NCI-H774 (cell line): ENCODE measurements at places on chromosomes 2 and 18.

DNA sequence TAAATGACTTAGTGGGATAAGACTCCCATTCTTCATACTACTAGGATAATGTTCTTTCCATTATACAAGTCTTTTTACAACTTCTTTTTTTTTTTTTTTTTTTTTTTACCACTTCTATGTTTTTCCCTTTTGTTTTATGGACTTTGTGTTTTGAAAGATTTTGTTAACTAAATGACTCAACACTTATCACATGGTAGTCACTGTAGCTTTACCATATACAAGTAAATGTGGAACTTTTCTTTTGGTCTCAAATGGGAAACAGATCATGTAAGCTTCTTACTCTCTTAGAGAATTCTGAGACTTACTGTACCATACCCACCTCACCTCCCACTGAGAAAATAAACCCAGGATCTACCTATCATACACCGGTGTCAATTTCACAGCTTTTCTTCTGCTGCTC lies 590.3 kb upstream of the CDH2 start:
- DNase-seq, result no peak

DNA sequence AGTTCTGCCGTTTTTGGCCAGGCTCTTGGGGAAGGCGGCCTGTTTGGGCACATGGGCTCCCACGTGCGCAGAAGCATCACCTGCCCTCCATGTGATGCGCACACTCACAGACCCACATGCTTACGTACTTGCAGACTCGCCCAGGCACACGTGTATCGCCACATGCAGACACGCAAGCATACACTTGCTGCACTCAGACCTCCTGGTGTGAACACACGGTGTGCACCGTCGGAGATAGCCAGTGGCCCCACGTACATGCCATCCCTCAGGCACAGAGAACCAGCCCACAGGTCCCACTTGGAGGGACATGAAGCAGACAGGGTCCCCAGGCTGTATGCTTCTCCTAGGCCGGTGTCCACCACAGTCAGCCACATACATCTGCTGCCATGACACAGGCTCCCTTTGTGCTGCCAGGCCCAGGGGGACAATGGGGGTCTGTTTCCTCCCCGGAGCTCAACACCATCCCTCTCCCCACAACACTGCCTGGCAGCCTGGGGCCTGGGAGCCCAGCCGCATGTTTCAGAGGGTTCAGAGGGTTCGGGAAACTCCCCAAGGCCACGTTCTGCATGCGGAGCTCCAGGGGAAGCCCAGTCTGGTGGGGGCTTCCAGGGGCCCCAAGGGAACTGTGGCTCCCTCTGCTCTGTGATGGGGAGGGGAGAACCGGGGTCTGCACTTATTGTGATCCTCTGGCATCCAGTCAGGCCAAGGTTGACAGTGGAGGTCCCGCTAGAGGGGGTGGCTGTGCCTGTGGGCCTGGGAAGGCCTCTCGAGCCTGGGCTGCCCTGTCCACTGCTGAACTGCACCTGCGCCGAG lies 208.1 kb upstream of the HAAO start:
- no peak for DNase-seq

DNA sequence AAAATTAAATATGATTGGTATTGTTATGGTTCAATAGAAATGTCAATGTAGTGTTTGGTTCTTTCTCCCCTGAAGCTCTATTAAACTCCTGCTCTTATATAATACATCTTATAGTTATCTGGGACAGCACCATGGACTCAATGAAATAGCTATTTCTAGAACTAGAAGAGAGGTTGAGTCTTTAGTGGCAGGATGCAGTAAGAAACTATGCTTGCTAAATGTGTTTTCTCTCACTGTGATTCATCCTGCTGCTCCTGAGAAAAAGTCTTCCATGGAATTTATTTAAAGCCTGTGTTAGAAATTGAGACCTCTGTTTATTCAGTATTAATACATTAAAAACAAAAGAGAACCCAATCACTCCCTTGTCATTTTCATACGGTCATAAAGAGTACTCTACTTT lies 61.5 kb downstream of the G6PC2 start:
- DNase-seq, result no peak

GRCh38 chr2:55140316-55141219 lies 90.3 kb upstream of the RTN4 start:
- no peak for DNase-seq

DNA sequence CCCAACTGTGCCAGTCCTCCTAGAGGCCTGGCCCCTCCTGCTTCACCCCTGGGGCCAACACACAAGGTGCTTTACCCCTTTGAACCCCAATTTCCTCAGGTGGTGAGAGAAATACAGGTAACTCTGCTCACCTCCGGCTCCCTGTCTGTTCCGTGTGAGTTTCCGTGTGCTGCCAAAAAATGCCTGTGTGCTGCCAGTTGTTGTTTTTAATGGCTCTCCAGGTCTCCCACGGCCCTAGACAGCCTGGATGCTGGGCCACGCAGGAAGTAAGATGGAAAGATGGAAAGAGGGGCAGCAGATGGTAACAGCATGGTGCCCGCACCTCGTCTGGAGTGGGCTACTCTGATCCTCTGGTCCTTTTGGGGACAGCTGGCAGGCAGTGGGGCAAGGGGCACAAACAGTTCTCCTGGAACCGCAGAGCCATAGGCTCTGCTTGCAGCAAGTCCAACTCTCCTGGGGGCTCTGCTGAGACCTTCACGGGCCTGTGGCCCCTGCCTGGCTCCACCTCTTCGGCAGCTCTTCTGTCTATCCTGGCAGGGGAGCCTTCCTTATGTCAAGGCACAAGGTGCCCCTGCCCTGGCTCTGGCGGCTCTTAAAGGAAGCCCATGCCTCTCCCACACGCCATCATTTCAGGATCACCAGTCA lies 4.3 kb upstream of the ARHGEF4 start:
- no peak for DNase-seq

DNA sequence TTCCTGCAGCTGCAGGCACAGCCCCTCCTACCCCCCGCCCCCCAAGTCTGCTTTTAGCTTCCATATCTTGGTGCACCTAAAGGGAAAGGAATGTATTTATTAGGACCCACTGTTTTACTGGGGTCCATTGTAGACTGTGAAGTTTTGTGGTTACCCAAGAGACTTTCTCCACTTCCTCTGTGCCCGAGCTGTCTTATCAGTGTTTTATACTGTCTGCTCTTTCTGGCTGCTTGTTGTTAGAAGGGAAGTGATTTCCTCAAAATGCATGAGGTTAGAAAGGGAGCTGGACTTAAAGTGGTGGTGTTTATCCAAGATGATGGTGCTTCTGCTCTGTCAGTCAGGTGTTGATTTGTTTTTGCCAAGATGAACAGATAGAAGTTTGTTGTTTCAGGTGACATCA lies 85.0 kb downstream of the PTH2R start:
- DNase-seq, result no peak

DNA sequence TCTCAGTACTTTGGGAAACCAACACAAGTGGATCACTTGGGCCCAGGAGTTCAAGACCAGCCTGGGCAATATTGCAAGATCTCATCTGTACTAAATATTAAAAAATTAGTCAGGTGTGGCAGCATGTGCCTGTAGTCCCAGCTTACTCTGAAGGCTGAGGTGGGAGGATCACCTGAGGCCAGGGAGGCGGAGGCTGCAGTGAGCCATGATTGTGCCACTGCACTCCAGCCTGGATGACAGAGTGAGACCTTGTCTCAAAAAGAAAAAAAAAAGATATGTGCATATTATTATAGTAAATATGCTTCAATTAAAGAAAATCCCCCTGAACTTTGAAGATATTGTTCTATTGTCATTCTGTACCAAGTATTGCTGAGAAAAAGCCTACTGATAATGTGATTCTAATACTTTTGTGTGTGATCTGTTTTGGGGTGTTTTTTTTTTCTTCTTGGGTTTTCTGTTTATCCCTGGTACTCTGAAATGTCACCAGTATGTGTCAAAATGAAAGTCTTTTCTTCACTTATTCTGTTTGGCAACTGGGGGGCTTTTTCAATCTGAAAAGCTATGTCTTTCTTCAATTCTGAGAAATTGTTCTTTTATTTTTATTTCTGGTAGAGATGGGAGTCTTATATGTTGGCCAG lies 13.2 kb downstream of the NEURL3 start:
- DNase-seq, result no peak

- no peak for DNase-seq
These were observed 73.1 kb upstream of the IL1R1 start for GRCh38 chr2:102069311-102069974.

GRCh38 chr2:62101886-62102285 lies 94.0 kb upstream of the B3GNT2 start:
- no peak for DNase-seq

DNA sequence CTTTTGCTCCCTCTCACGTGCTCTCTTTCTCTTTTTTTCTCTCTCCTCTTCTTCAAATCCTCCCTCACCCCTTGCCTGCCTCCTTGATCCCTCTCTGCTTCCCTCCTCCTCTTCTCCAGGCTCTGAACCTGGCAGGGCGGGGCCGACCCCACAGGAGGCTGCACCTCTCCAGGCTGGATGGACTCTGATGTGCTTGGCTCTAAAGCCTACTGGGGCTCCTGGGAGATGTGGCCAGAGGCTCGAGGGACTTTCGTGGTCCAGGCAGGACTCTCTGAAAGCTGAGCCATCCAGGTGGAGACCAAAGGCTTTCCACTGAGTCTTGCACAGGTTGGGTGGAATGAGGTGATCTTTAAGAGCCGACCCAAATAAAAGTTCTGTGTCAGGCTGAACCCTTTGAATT lies 25.4 kb downstream of the DYSF start:
- DNase-seq, result no peak

- no peak for DNase-seq
These were observed 16.2 kb upstream of the STEAP3 start for GRCh38 chr2:119207447-119207846.
